ENCODE measurements at places on chromosomes 1 and 21. TPM values are rescaled to one million over a fixed set of nuclear protein-coding genes. Genes with fewer than 3 reads are reported as not detected.

The CCDC27 gene
- total RNA-seq = not detected

DNA sequence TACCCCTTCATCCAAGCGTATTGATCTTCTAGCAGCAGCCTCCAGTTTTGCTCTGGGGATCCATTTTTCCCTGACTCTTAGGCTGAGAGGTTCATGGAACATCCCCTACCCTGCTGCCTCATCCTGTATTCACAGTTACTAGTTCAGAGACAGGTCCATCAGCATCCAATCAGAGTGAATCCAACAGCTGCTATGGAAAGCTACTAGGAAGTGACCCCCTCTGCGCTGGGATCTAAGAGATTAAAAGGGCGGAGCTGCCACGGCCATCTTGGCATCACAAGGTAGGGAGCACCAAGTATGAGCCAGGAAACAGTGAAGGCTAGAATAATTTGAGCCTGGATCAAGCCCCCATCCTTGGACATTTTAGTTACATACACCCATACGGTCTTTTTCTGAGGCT lies 32.5 kb downstream of the KAZN start:
- no peak for DNase-seq

GRCh38 chr21:26087223-26087918 lies 83.2 kb downstream of the APP start:
- DNase-seq = no peak

The ZSWIM5 gene
- total RNA-seq = 1.1 TPM

GRCh38 chr1:29458737-29459619 lies 222.7 kb downstream of the PTPRU start:
- DNase-seq = no peak

GRCh38 chr1:43655953-43656352 lies 6.0 kb downstream of the KDM4A start:
- DNase-seq = no peak

DNA sequence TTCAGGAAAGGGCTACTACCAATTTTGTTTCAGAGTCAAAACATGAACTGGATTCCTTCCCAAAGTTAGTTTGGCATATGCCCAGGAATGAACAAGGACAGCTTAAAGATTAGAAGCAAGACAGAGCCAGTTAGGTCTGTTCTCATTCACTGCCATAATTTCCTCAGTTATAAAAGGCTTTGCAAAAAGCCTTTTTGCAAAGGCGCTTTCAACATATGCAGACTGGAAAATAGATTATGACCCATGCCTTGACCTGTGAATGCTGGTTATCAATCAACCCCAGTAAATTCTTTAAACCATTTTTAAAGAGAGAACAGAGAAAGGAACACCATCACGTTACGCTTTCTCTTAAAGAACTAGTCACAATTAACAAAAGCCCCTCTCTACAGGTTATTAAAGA lies 1.7 kb upstream of the FRRS1 start:
- DNase-seq = no peak

DNA sequence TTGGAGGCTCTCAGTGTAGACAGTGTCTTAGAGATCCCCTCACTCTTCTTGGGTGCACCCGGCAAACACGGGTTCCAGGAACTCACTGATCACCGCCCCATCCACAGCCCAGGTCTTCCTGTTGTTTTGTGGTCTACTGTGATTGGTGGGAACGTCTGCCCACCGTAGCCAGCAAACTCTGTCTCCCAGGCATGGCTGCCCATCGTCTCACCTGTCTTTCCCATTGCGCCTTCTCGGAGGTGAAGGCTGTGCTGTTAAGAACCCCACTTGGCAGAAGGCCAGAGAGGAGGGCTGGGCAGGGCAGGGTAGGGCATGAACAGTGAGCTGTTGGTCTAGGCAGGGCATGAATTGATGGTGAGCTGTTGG lies 14.1 kb upstream of the KCNA2 start:
- DNase-seq = no peak

The SNX7 gene
- 18.8 TPM for total RNA-seq

GRCh38 chr1:8699679-8700078 lies 117.8 kb downstream of the RERE start:
- DNase-seq = no peak

GRCh38 chr1:117672756-117673155 lies 66.9 kb downstream of the TENT5C start:
- DNase-seq = no peak

DNA sequence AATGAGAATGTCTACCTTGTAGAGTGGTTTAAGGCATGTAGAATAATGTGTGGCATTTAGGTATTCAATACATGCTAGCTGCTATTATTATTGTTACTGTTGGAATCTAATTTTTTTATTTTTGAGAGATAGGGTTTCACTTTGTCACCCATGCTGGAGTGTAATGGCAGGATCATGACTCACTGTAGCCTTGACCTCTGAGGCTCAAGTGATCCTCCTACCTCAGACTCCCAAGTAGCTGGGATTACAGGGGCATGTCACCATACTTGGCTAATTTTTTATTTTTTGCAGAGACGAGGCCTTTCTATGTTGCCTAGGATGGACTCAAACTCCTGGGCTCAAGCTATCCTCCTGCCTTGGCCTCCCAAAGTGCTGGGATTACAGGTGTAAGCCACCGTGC lies 61.9 kb downstream of the EPB41 start:
- no peak for DNase-seq

The RGS18 gene
- not detected for total RNA-seq

DNA sequence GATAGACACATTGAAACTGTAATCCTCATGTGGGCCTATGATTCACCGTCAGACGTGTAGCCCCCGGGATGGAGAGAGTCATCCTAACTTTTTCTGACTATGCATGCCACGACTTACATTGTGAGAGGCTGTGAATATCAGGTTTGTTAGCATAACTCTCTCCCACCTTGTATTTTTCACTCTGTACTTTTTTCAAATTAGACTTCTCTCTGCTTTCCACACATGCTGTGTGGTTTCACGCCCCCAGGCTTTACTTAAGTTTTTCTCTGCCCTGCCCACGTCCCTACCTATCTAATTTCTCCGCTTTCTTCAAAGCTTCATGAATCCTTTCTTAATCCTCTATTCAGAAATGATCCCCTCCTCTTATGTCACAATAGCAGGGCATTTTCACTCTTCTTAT lies 3.4 kb upstream of the NCAM2 start:
- DNase-seq = no peak

The C2CD4D gene
- 0.17 TPM for total RNA-seq

DNA sequence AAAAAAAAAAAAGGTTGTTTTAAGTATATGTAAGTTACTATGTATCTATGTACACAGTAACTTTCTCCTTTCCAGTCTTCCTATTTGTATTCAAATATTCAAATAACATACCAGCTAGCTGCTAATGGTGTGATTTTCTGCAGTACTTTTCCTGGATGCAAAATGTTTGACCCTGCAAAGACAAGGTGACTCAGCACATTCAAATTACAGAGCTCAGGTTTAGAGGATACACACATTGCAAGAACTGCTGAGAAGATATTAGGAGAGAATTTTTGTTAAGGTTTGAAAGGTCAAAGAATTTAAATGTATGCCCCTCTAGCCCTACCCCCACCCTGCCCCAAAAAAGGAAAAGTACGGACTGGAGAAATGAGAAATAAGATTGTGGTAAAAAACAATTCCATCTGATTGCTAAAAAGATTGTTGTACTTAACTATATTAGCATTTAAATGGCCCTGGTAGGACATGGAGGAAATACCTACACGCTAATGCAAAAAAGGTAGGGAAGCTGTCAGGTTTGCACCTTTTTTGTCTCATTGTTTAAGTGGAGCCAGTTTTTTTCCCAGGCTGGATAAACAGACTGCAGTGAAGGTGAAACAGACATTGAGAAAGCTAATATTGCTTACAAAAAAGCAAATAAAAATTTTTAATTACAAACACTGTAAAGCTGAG lies 45.6 kb downstream of the ZNF281 start:
- no peak for DNase-seq

GRCh38 chr1:24855474-24855873 lies 74.6 kb downstream of the RUNX3 start:
- no peak for DNase-seq

- DNase-seq = no peak
Measured at GRCh38 chr1:12144969-12145368, 21.8 kb upstream of the TNFRSF1B start.

GRCh38 chr21:34593954-34594531 lies 20.9 kb downstream of the RCAN1 start:
- DNase-seq = no peak

GRCh38 chr1:64087768-64088167 lies 115.7 kb upstream of the UBE2U start:
- DNase-seq = no peak

The CRYZL1 gene
- 43.0 TPM for total RNA-seq
